Activated CD4-positive, alpha-beta T cell treated with anti-CD3 and anti-CD28 coated beads for 24 hours (primary cell): ENCODE measurements at places on chromosomes 4 and X.

DNA sequence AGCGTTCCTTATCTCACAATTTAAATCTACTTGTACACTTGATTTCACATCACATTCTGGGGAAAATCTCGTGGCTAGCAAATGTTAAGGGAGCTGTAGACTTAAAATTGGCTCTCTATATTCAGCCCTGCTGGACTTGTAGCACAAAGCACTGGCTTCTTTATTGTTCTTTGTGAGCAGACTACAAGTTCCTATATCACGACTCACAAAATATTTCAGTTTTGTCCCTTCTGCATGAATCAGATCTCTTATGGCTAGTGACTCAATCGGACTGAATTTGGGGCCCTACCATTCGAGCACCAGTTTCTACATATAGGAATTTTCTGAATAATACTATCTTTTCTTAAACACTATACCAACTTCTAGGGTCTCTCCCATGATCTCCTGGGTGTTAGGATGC is 390.1 kb downstream of the ADAM29 start:
- DNase-seq, result no peak

DNA sequence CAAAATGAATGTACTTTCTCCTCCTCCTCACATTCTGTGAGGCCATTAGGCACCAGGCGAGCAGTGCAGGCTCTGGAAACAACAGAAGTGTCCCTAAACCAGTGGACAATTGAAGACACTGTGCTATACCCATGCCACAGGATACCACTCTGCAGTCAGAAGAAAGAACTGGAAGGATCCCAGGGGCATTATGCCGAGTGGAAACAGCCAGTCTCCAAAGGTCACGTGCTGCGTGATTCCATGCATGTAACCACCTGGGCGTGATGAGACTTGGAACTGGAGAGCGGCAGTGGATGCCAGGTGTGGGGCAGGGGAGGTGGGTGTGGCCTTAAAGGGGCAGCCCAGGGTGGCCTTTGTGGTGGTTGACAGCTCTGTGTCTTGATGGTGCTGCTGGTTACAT is 139.4 kb downstream of the EVC2 start:
- no peak for DNase-seq

DNA sequence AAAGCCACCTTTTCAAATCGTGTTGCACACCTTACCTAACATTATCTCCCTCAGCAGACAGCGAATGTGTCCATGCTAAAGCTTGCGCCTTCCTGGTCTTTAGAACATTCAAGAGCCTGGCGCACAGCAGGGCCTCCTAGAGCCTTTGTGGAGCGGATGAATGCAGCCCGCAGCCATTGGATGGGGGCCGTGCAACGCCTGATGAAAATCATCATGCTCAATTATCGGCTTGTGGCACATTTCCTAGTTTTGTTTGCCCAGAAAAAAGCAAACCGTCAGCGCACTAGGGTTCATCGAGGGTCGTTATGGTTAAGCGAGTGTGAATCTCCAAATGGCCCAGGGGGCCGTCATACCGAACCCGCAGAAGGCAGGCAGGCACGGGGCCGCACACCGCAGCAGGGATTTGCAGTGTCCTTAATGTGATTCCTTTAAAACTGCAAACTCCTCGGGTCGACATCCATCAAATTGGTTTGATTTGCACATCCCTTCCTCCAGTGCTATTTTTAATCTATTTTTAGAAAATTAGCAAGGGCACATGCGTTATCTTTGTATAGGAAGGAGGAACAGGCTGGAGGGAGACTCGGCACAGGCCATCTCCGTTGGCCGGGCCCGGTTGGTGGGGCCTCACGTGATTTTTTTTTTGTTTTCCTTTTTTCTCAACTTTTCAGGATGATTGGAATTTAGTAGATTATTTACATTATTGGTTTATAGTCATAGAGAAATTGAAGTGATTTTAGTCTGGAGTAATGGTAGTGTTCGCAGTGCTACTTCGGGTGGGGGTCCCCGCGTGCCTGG is 53.1 kb downstream of the ABLIM2 start:
- DNase-seq, result no peak

DNA sequence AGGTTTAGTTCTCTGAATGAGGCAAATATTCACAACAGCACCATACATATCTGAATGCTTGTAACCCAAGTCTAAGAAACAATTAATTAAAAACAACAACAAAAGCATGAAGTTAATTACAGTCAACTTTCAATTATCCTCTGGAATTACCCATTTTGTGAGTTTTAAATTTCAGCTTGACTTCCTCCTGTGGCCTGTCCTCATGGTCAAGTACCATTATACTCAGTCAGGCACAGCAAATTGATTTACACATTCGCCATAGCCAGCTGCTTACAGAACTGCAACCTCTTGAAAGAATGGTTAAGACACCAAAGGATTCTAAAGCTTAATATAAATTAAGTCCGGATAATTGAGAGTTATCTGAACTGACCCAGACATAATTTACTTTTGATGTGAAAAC is 306.5 kb downstream of the CAMK2D start:
- no peak for DNase-seq

GRCh38 chrX:11792461-11793421 is 34.7 kb downstream of the MSL3 start:
- peak; percentile 37 for DNase-seq
